CD4-positive, alpha-beta T cell treated with Interleukin-6 at 100 ng/mL for 8 hours (primary cell): ENCODE measurements at places on chromosomes 3 and 15.

GRCh38 chr3:76965122-76965725, 74.7 kb upstream of the ROBO2 start:
- DNase-seq: no peak

- DNase-seq: no peak
Observed at GRCh38 chr15:51793521-51794305, 35.7 kb upstream of the TMOD3 start.

DNA sequence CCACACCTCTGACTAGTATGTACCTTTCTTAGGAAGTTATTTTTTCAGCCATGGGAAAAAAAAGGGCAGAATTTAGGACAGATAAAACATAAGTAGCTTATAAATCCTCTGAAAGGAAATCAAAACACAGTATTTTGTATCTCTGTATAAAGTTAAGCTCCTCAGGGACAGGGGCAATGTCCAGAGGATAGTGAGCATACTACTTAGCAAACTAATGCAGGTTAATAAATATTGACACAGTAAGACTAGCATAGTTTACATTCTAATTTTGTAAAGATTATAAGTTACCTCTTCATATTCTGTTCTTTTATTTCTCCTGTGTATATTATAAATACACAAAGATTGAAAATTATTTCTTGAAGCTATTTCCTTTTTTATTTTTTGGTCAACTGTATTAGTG, 2.1 kb downstream of the UBE3A start:
- DNase-seq: no peak

DNA sequence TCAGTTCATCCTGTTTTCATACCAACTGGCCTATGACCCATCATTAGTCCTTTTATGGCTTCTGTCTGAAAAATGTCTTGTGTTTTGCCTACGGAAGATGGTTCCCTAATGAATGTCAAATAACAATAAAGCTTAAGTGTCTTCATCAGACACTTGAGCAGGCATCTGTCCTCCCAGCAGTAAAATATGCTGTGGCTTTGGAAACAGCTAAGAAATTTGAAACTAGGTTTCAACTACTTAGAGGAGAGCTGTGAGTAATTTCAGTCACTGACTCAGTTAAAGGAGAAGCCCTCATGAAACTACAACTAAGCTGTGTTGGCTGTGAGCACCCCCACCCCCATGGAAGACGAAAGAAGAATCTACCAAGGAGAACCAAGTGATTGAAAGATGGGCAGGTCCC, 409.4 kb upstream of the PPP2R3A start:
- no peak for DNase-seq

- DNase-seq: no peak
Observed at GRCh38 chr3:3689601-3690375, 109.4 kb upstream of the LRRN1 start.

DNA sequence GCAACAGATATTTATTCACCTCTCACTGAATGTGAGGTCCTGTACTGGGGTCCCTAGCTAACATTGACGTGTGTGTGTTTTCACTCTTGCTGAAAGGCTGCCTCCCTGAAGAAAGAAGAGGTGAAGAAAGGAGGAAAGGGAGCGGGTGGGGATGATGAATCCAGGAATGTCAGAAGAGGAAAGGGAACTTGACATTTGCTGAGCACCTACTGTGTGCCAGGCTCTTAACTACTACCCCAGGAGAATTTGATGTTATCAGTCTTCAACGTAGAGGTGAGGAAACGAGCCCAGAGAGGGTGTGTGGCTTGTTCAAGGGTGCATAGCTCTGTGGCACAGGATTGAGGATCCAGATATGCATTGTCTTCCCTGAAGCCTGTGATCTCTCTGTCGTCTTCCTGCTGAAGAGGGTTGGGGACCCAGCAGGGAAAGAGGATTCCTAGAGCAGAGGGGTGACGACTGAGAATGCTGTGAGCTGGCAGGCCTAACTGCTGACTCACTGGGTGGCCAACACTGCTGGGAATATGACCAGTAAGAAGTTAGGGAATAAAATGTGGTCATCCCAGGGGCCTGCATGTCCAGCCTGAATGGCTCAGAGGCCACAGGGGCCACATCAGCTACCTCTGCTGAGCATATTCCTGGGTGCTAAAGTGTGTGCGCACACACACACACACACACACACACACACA, 6.6 kb upstream of the ATP2B2 start:
- no peak for DNase-seq

- no peak for DNase-seq
Observed at GRCh38 chr15:77753281-77753873, 120.7 kb upstream of the LINGO1 start.

GRCh38 chr3:116863822-116864589, 154.4 kb downstream of the TUSC7 start:
- DNase-seq: no peak

- DNase-seq: peak; percentile 31
Observed at GRCh38 chr3:27633224-27633545, 88.9 kb downstream of the EOMES start.

DNA sequence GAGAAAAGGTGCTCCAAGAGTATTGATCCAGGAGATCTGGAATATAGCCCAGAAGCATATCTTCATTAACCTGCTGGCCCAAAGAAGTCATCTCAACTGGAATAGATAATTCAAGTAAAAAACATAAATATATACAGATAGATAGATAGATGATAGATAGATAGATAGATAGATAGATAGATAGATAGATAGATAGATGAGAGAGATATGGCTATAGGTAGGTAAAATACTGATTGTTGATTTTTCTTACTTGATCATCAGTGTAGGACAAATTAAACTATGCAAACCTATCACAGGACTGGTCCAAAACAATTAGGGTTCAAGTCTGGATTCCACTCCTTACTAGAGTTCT, 83.6 kb downstream of the TNIK start:
- no peak for DNase-seq

DNA sequence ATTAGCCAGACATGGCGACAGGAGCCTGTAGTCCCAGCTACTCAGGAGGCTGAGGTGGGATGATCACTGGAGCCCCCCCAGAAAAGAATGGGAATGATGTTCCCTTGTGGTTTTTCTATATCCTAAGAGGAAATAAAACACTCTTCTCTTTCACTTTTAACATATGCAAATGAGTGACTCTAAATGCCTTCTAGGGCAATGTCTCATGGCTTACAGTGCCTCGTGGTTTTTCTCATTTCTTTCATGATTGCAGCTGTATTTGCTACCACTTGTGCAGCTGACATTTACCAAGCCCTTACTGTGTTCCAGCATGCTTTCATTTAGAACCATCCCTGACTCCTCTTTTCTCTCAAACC, 26.4 kb downstream of the STOML1 start:
- DNase-seq: peak; percentile 51

DNA sequence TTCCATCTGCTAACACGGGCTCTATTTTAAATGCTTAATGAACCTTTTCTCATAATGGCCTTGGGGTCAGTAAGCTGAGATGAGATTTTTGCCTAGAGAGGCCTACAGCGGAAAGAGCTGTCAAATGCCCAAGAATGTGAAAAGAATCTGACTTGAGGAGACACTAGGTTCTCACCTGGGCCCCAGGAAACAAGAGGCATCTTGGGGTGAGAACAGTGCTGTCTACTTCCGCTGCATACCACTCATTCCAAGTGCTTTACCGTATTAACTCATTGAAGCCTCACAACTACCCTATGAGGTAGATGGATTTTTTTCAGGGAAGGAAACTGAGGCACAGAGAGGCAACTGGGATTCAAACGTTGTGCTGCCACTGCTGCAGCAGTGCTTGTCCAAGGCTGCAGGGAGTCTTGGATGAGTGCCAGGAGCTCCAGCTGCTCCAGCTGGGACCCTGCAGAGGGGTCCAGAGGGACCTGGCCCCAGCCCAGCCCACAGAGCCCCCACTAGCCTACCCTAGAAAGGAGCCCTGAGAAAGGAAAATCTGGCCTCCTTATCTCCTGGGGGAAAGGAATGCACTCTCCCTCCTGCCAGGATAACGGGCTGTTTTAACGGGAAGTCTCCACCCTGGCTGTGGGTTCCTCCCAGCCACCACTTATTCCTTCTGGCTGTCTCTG, 68.4 kb downstream of the SLC12A8 start:
- DNase-seq: no peak

DNA sequence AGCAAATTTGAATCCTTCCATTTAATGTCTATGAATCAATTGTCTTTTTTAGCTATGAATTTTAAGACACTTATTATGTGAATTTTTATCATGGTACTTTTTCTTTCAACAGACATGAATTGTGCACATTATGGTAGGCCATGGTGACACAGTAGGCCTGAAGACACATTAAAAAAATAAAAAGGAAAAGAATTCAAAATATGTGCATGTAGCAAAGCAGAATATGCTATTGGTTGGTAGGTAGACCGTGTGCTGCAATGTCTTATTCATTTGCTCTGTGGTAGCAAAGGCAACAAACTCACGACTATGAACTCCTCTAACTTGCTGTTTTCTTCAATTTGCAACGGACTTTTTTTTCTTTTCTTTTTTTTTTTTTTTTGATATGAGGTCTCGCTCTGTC, 50.0 kb upstream of the EPHA3 start:
- no peak for DNase-seq

DNA sequence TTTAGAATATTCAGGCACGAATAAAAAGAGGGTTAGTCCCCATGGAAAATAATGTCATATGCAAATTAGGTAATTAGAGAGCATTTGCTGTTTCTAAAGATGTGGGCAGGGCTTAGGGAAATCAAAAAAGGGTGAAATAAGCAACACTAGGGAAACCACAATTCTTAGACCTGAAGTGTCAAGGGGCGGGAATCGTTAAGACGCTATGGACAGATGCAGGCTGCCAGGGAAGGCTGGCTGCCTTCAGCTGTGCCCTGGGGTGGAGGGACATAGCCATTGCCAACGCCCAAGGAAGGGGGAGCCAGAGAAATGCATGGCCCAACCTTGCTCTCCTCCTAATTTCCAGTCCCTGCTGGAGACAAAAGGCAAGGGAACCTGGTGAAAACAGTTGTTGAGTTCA, 141.7 kb upstream of the PROK2 start:
- DNase-seq: no peak

DNA sequence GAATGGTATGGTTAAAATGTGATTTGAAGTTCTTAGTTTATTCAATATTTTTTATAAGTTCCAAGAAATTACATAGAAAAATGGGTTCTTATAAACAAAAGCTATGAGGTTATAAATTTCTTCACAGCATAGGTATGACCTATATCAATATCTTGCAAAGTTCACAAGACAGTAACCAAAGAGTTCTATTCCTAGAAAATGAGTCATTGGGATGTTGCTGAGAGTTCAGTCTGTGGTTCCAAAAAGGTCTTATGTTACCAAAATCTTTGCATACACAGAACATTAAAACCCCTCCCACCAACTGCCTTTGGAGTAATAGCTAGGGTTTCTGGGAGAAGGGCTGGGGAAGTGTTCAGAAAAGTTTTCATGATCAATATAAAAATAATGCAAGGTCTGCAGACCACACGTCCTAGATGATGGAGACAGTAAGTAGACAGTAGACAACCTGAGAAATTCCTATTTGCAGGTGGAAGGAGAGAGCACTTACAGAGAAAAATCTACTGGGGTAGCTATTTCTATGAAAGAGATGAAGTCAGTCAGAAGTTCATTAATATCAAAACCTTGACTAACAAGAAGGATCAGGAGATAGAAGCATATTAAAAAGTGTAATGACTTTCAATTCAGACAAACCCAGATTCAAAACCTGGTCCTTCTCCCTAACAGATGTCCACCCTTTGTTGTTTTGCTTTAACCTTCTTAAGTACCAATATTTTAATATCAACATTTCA, 279.3 kb downstream of the KCNH8 start:
- DNase-seq: no peak

DNA sequence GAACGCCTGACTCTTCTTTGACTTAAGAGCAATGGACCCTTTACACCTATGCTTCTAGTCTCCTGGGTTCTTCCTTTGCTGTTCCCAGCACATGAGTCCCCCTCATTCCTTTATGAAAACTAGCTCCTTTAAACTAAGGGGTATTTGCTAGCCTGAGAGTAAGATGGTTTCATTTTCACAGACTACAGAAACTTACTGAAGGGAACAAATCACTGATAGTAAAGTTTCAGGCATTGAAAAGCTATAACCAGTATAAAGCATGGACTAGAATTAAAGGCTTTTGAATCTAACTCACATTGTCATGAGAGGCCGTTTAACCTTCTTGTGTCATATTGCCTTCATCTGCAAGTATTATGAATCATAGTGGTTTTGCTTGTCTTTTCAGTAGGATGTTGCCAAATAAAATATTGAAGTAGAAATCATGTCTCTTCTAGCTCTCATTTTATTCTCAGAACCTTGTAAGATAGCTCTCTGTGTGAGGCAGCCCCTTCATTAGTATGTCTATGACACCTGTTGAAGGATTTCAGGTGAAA, 765.9 kb downstream of the NR2F2 start:
- no peak for DNase-seq

- DNase-seq: no peak
Observed at GRCh38 chr3:115330430-115330829, 183.3 kb upstream of the ZBTB20 start.

DNA sequence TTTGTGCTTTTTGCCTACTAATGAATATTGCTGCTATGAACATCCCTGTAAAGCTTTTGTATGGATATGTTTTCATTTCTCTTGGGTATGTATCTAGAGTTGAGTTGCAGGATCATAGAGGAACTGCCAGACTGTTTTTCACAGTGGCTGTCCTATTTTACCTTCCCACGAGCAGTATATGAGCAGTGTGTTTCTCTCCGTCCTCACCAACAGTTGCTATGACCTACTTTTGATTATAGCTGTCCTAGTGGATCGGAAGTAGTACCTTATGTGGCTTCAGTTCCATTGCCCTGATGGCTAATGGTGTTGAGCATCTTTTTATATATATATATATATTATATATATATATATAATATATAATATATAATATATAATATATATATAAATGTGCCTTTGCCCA, 25.2 kb downstream of the CDAN1 start:
- no peak for DNase-seq

DNA sequence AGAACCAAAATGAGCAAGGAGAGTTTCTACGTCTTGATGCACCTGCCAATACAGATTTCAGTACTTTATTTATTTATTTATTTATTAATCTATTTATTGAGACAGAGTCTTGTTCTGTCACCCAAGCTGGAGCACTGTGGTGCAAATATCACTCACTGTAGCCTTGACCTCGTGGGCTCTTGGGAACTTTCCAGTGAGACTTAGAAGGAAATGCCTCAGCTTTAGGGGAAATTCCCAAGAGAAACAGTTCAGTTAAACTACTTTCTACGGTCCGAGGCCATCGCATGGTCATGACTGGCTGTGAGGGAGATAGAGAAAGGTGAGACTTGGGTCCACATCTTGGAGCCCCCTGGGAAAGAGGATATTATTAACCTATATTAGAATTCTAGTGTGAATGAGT, 47.0 kb upstream of the HERC1 start:
- no peak for DNase-seq
